ENCODE measurements at places on chromosomes 13 and 19. TPM values are rescaled to one million over a fixed set of nuclear protein-coding genes. Genes with fewer than 3 reads are reported as not detected.

Gene TUBA3C
- total RNA-seq: not detected

Gene SLC25A30
- total RNA-seq: 22.5 TPM

GRCh38 chr13:99268822-99269221, 10.6 kb upstream of the GPR18 start:
- no peak for DNase-seq
- H3K4me1 ChIP-seq: no peaks in the 10 kb centered on the region
- H3K27ac ChIP-seq: no peak overlapping the region

Gene SPRY2
- total RNA-seq: 7.4 TPM

DNA sequence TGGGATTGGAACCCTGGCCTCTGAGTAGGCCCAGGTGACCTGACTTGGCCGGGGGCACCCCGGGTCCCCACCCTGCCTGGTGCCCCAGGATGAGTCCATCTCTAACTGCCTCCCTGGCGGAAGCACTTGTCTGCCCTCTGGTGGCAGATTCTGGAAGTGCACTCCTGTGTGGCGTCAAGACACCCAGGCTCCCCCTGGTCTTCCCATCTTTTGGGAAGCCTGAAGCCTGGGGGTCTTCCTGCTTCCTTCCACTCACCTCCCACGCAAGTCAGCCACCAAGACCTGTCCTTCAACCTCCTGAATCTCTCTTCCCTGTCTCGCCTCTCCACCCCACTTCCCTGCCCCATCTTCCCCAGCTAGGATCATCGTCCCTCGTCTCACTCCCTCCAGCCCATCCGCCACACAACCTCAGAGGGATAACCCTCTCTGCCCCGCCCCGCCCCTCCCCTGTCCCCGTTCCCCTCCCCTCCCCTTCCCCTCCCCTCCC, 7.4 kb downstream of the RABAC1 start:
- no peaks in the 10 kb centered on the region for H3K4me1 ChIP-seq
- no peak overlapping the region for H3K4me3 ChIP-seq
- DNase-seq: peak; percentile 58
- H3K36me3 ChIP-seq: no peaks in the 10 kb centered on the region

Gene ZNF224
- total RNA-seq: 14.0 TPM

GRCh38 chr13:47437406-47437805, 540.6 kb upstream of the HTR2A start:
- H3K4me3 ChIP-seq: no peak overlapping the region
- no peaks in the 10 kb centered on the region for H3K4me1 ChIP-seq
- H3K36me3 ChIP-seq: no peaks in the 10 kb centered on the region
- H3K27ac ChIP-seq: no peak overlapping the region

DNA sequence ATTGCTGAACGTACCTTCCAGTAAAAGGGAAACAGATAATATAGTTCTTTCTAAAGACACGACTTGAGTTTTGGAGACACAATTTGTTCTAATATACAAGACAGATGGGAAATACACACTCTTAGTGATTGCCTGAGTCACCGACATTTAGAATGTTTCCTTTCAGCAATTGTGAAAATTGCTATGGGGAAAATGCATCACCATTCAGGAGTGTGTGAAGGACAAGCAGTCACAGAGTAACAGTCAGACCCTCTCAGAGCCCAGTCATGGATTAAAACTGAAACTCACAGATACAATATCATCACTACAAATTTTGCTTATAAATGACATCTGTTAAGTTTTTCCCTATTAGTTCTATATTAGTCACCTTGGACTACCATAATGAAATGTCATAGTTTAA, 286.1 kb downstream of the SPRY2 start:
- no peaks in the 10 kb centered on the region for H3K36me3 ChIP-seq
- H3K4me3 ChIP-seq: no peak overlapping the region
- no peaks in the 10 kb centered on the region for H3K27me3 ChIP-seq
- no peak for DNase-seq
- 0 out of 2 replicates have a peak, but pooled peaks cover 5% of the 10 kb centered on the region for H3K4me1 ChIP-seq
- no peak overlapping the region for H3K27ac ChIP-seq

DNA sequence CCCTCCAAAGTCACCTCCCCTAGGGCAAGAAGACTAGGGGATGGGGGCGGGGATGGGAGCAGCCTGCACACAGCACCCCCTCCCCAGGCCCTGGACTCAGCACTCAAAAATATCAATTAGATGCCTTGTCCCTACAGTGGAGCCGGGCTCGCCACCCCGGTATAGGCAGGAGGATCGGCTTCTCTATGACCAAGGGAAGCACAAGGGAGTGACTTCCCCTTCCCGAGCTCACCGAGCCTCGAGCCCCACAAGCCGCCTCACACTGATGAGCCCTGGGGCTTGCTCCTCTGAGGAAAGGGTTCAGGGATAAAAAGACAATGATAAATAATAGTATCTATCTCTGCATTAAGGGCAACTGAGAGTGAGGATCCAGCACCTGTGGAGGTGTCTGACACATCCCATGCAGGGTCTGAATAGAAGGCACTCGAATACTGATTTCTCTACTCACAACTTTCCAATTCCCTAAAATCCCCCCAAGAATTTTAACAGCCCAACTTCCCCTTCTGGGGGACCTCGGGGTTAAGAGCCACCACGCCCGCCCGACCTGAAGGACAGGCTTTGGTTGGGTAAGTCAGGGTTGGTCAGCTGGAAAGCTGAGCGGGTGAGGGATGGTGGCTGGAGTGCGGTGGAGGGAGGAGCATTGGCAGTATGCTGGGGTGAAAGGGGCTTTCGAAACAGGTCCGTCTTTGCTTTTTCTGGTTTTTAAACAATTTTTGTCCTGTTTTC, 51.3 kb downstream of the STK24 start:
- DNase-seq: no peak
- H3K27me3 ChIP-seq: no peaks in the 10 kb centered on the region
- H3K4me1 ChIP-seq: peaks cover 38% of the 10 kb centered on the region
- no peak overlapping the region for H3K27ac ChIP-seq
- peaks cover 1% of the 10 kb centered on the region for H3K36me3 ChIP-seq

Gene ZNF793
- 0.35 TPM for total RNA-seq

Gene SYCN
- total RNA-seq: not detected

- H3K27ac ChIP-seq: peak overlapping the region; percentile 7
- 0 out of 3 replicates have a peak, but pooled peaks cover 4% of the 10 kb centered on the region for H3K36me3 ChIP-seq
- H3K27me3 ChIP-seq: no peaks in the 10 kb centered on the region
- DNase-seq: peak; percentile 23
These were observed 28.4 kb downstream of the UBAC2 start for GRCh38 chr13:99228737-99229691.

- no peak overlapping the region for H3K4me3 ChIP-seq
- H3K36me3 ChIP-seq: no peaks in the 10 kb centered on the region
- H3K4me1 ChIP-seq: no peaks in the 10 kb centered on the region
- no peak overlapping the region for H3K27ac ChIP-seq
- no peak for DNase-seq
These were observed 70.5 kb downstream of the ZNF536 start for GRCh38 chr19:30442674-30443073.

GRCh38 chr13:45296259-45296658, 44.7 kb downstream of the TPT1 start:
- H3K36me3 ChIP-seq: no peaks in the 10 kb centered on the region
- H3K27me3 ChIP-seq: no peaks in the 10 kb centered on the region
- DNase-seq: no peak
- H3K4me1 ChIP-seq: peaks cover 8% of the 10 kb centered on the region
- no peak overlapping the region for H3K27ac ChIP-seq

DNA sequence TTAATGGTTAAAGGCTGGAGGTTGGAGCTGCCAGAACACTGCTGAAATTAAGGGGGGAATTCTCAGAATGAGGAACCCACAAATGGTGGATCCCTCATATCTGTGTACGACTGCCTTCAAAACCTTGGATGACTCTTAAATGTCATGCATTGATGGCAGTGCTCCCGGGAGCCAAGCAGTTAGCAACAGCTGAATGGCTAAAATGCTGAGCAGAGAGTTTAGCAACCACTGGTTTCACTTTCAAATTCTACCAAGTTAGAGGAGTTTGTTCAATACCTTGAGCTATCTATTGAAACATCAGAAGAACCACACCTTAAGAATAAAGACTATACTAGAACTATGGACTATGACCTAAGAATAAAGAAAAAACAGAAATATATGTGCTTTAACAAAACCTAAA, 41.4 kb downstream of the UQCRFS1 start:
- no peaks in the 10 kb centered on the region for H3K4me1 ChIP-seq
- H3K36me3 ChIP-seq: no peaks in the 10 kb centered on the region
- H3K4me3 ChIP-seq: no peak overlapping the region

GRCh38 chr13:82294226-82294625, 1588.0 kb downstream of the SLITRK1 start:
- no peaks in the 10 kb centered on the region for H3K36me3 ChIP-seq
- H3K4me3 ChIP-seq: no peak overlapping the region
- H3K27ac ChIP-seq: no peak overlapping the region
- H3K27me3 ChIP-seq: no peaks in the 10 kb centered on the region
- no peak for DNase-seq

DNA sequence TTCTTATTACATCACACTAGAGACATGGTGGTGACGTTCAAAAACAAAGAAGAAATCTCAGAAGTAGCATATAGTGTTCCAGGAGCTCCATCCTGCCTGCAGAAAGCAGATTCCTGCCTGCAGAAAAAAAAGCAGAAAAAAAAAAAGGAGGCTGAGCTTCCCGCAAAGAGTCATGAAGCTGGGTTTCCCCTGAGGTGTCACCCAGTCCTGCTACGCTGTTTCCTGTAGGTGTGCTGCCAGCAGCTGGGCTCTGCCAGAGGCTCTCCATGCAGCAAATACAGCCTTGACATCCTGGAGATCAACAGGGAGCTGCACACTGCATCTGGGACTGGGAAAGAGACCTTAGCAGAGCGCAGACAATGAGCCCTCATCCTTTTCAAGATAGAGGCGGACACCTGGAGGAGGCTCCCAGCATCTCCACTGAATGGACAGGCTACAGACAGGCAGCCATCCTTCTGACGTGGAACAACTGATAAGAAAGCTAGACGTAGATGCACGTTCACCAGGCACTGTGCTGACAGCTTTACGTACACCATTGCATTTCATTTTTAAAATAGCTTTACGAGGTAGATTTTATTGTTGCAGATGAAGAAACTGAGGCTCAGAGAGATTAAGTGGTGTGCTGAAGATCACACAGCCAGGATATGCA, 350.9 kb downstream of the FOXO1 start:
- H3K27ac ChIP-seq: no peak overlapping the region
- no peak overlapping the region for H3K4me3 ChIP-seq
- no peak for DNase-seq
- no peaks in the 10 kb centered on the region for H3K27me3 ChIP-seq
- no peaks in the 10 kb centered on the region for H3K36me3 ChIP-seq

Gene ZNF418
- total RNA-seq: 0.27 TPM

Gene NLRP5
- not detected for total RNA-seq

Gene IRF3
- 65.5 TPM for total RNA-seq

GRCh38 chr13:29384466-29384865, 211.0 kb downstream of the SLC7A1 start:
- no peaks in the 10 kb centered on the region for H3K27me3 ChIP-seq
- no peak overlapping the region for H3K4me3 ChIP-seq
- no peaks in the 10 kb centered on the region for H3K36me3 ChIP-seq
- no peaks in the 10 kb centered on the region for H3K4me1 ChIP-seq
- H3K27ac ChIP-seq: no peak overlapping the region
- DNase-seq: no peak

DNA sequence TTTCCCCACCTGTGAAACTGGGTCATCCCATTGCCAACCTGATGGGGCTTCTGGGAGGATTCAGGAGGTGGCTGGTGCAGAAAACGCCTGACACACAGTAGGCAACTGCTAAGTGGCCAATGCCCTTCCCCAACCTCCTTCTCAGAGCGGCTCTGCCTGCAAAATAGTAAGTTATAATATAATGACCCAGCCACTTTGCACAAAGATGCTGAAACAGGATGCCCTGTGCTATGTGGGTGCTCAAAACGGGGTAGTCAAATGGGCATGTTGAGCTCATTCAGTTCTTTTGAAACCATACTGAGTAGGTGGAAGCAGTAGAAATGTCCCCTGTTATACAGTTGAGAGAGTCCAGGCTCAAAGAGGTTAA, 507 bp downstream of the MARCHF2 start:
- peaks cover 36% of the 10 kb centered on the region for H3K4me1 ChIP-seq
- DNase-seq: no peak
- no peak overlapping the region for H3K27ac ChIP-seq
- H3K36me3 ChIP-seq: no peaks in the 10 kb centered on the region
- H3K4me3 ChIP-seq: peak overlapping the region; percentile 92

DNA sequence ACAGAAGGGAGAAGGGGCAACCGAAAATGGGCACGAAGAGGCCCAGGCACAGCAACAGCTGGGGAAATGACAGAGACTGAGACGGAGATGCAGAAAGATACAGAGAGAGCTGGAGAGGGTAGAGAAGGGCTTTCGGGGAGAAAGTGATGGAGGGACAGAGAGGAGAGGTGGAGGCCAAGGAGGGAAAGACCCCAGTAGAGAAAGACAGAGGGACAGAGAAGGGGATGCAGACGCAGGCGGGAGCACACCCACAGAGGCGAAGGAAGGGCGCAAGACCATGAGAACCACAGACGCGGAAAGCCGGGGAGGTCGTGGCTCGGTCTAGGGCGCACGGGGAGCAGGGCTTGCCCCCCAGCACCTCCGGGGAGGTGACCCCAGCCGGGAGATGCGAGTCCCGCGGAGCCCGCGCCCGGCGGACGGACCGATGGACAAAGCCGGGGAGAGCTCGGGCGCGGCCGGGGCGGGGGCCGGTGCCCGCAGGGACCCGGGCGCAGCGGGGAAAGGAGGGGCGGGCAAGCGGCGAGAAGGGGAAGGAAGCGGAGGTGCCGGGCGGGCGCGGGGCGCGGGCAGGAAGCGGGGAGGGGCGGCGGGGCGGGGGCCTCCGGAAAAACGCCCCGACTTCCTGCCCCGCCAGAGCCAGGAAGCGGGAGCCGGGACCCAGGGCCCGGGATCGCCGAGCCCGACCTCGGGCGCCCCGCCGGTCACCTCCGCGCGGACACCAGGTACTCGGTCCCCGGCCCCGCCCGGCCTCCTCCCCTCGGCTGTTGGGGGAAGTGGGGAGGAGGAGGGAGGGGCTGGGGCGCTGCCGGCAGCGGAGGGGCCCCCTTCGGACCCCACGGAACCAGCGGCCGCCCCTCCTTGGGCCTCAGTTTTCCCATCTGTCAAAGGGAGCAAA, at the start of gene ARHGEF1:
Gene ARHGEF1, plus strand, starts transcription at position 617 of the 895 bp plus-strand sequence. CDS start 4,899 bp downstream, outside the sequence.
- H3K27ac ChIP-seq: peak within 1 kb of the TSS; percentile 71
- H3K27me3 ChIP-seq: no peaks in the 10 kb centered on the region
- H3K4me1 ChIP-seq: peaks cover 50% of the 10 kb centered on the region

Gene SLC8A2
- total RNA-seq: 0.02 TPM

- no peaks in the 10 kb centered on the region for H3K36me3 ChIP-seq
- H3K4me1 ChIP-seq: no peaks in the 10 kb centered on the region
- H3K27ac ChIP-seq: no peak overlapping the region
- DNase-seq: no peak
These were observed 85.3 kb downstream of the ZNF536 start for GRCh38 chr19:30457484-30457883.

Gene ZFP82
- 7.1 TPM for total RNA-seq

Gene ZSCAN4
- total RNA-seq: 0.56 TPM

- H3K27ac ChIP-seq: no peak overlapping the region
- DNase-seq: no peak
- no peaks in the 10 kb centered on the region for H3K4me1 ChIP-seq
These were observed 64.1 kb downstream of the DOCK9 start for GRCh38 chr13:98913741-98914140.

Measured in HepG2 (cell line).